Natural killer cell treated with Interleukin-12 subunit alpha and Interleukin-12 subunit beta and Interleukin-15 and Interleukin-18, amount 100 ng/mL, for 72 hours (primary cell): ENCODE measurements at places on chromosomes 6 and 20. TPM values are rescaled to one million over a fixed set of nuclear protein-coding genes. Genes with fewer than 3 reads are reported as not detected.

Gene AHCY
- total RNA-seq, result 61.3 TPM

Gene RSPO3
- total RNA-seq, result not detected

Gene ADAM33
- total RNA-seq, result not detected

Gene HLA-DRB5
- 15.9 TPM for total RNA-seq

Gene GLP1R
- total RNA-seq, result not detected

Gene SLC12A5
- total RNA-seq, result not detected

Gene OTOR
- total RNA-seq, result not detected

Gene SLC4A11
- total RNA-seq, result 1.9 TPM

Gene LY6G6C
- not detected for total RNA-seq
